ENCODE measurements at places on chromosomes 3 and 15.
A peak's percentile ranks its signal among the peaks of the same experiment; 100 is the strongest.

DNA sequence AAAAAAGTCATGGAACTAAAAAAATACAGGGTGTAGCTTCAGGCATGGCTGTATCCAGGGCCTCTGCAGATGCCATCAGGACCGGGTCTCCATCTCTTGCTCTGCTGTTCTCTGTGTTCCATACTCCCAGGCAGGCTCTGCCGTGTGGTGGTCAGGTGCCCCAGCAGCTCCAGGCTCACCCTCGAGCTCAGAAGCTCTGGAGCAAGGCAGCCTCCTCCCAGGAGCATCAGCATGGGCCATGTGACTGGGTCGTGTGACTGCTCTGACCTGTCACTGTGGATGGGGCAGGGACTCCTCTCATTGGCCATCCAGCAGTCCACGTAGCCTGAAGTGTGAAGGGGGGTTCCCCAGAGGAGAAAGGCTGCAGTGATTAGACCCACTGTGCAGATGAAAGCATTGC is 8.5 kb downstream of the FBLN2 start:
- DNase-seq, result no peak

DNA sequence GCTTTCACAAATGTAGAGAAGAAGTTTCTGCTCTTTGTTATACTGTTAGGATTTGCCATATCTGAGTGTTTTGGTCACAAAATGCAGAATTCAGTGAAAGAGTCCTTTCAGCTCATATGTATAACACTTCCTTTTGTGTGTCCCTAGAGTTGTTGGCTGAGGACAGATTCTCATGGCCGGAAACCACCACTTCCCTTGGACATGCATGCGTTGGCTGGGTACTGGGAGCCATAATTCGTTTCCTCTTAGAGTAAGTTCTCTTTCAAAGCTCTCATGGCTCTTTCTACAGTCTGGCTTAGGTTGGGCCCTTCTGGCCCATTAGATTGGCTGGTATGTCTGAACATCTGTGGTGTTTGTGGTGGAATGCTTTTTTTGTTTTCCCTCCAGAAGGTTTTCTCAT is 298.5 kb downstream of the DIPK2A start:
- no peak for DNase-seq

- no peak for DNase-seq
These were observed 96.5 kb downstream of the ARHGEF26 start for GRCh38 chr3:154217671-154218070.

- no peak for DNase-seq
These were observed 35.8 kb downstream of the MYH15 start for GRCh38 chr3:108474581-108474980.

DNA sequence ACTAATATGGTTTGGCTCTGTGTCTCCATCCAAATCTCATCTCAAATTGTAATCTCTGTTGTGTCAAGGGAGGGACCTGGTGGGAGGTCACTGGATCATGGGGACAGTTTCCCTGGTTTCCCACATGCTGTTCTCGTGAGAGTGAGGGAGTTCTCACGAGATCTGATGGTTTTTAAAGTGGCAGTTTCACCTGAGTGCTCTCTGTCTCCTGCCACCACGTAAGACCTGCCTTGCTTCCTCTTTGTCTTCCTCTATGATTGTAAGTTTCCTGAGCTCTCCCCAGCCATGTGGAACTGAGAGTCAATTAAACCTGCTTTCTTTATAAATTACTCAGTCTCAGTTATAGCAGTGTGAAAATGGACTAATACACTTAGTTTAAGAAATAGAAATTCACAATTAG is 228.9 kb downstream of the CD47 start:
- no peak for DNase-seq

DNA sequence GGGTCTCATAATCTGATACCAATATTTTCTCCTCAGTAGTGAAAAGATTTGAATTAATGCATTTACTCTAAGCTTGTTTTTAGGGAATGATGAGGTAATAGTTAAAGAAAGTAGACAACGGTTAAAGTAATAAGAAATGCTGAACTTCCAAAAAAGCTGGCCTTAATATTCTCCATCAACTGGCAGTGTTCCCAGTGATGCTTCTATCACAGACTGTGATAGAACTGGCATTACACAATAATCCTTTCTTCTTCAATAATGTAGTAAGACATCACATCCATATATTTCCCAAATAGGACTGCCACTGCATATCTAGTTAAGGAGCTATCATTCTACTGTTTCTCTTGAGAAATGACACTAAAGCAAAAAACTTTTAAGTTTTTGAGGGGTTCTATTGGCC is 188.7 kb downstream of the IL5RA start:
- no peak for DNase-seq

DNA sequence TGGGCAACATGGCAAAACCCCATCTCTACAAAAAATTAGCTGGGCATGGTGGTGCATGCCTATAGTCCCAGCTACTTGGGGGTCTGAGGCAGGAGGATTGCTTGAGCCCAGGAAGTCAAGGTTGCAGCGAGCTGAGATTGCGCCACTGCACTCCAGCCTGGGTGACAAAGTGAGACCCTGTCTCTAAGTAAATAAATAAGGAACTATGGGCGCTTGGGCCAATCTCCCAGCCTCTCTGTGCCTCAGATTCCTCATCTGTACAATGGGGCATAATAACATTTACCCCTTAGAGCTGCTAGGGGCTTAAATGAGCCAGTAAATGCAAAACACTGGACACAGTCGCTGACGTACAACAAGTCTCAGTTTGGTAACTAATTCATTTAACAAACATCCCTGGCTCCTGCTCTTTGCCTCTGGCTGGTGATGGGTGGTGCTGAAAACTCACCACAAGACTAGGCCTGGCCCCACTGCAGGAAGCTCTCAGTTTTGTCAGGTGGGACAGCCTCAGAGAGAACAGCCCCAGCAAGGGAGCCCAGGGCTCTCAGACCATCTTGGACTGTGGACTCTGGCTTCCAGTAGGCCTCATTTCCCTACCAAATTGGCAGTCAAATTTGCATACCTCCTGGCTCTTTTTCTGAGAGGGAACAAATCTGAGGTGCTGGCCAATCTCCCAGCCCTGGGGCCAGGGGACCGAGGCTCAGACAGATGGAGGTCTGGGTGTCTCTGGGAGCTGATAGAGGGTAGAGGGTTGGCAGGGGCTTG is 6.4 kb upstream of the TBC1D2B start:
- DNase-seq, result no peak

GRCh38 chr3:132550579-132551305 is 46.3 kb upstream of the ACKR4 start:
- DNase-seq, result no peak

DNA sequence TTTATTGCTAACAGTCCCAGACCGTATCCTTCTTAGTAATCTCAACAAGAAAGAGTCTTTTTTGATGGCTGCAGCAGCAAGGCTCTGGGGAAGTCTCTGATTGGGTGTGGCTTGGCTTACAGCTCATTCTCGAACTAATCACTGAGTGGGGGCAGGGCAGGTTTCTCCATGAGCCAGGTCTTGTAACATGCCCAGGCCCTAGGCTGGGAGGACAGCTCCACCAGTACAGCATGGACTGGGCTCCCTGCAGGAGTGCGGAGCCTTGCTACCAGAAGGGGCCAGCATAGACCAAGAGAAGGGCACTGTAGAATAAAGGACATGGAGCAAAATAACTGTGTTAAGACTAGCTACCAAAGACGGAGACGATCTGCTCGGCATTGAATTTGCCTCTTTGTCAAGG is 7.2 kb downstream of the CD276 start:
- DNase-seq, result no peak

DNA sequence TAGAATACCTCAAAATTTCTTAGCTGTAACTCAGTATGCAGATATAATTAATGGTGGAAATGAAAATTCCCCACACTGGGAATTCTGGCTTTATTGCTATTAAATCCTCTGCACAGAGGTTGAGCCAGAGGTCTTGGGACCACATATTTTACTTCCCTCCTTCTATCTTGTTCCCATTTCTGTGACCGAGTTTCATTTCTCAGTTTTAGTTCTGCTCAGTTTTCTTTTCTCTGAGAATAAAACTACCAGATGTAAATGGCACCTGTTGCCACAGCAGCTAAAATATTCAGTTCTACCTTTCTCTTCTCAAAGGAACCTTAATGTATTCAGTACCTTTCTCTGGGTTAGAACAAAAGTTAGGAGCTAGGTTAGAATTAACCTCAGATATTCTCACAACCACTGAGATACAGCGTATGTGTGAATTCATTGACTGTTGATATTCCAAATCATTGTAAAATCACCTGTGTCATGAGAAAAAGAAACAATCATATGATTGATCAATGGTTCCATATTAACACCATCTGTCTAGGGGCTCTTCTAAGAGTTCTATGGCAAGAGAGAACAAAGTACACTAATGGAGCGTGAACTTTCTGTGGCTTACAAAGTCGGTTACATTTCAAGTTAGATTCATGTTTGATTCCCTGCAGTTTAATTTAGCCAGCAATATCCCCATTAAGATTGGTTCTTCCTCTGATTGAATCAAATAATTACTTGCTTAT is 374.1 kb downstream of the EFHB start:
- DNase-seq, result no peak

GRCh38 chr3:42539871-42540714 is 37.6 kb downstream of the VIPR1 start:
- peak; percentile 52 for DNase-seq

DNA sequence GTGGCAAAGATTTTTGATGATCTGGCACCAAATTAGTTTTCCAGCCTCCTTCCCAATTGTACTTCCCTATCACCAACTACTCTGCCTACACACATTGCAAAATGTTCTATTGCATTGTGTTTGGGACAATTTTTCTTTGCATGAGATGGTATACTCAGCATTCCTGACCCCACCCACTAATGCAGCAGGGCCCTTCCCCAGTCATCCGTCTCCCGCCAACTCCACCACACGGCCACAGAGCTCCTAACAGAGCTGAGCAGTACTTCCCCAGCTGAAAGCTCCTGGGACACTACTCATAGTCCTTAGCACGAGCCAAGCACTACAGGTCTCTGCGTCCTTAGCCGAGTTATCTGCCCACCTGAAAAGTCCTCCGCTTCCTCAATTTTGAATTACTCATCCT is 34.2 kb downstream of the TXNRD3 start:
- DNase-seq, result no peak

GRCh38 chr3:56702490-56703315 is 19.6 kb upstream of the TASOR start:
- peak; percentile 21 for DNase-seq

GRCh38 chr15:87547470-87548181 is 708.9 kb downstream of the NTRK3 start:
- DNase-seq, result no peak

DNA sequence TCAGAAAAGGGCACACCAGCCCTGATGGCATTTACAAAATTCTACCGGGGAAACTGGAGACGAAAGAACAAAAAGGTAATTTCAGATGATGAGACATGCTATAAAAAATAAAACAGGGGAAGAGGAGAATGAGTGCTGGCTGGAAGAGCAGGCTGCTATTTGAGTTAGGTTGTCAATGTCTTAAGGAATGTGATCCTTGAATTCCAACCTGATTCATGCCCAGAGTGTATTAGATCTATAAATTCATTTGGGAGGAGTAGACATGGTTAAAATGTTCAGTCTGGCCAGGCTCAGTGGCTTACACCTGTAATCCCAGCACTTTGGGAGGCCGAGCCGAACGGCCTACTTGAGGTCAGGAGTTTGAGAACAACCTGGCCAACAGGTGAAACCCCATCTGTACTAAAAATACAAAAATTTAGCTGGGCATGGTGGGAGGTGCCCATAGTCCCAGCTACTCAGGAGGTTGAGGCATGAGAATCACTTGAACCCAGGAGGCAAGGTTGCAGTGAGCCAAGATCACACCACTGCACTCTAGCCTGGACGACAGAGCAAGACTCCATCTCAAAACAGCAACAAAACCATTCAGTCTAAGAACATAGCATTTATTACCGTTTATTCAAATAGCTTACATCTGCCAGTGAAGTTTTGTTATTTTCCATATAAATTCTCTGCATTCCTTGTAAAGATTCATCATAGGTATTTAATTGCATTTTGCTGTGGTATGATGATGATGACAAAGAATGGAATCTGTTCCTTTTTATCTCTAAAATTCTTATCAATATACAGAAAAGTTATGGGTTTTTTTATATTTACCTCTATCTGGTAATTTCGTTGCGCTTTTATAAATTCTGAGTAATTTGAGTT is 126.7 kb upstream of the NR2E3 start:
- no peak for DNase-seq

- DNase-seq, result no peak
These were observed 8.4 kb downstream of the GOLM2 start for GRCh38 chr15:44296625-44297524.

DNA sequence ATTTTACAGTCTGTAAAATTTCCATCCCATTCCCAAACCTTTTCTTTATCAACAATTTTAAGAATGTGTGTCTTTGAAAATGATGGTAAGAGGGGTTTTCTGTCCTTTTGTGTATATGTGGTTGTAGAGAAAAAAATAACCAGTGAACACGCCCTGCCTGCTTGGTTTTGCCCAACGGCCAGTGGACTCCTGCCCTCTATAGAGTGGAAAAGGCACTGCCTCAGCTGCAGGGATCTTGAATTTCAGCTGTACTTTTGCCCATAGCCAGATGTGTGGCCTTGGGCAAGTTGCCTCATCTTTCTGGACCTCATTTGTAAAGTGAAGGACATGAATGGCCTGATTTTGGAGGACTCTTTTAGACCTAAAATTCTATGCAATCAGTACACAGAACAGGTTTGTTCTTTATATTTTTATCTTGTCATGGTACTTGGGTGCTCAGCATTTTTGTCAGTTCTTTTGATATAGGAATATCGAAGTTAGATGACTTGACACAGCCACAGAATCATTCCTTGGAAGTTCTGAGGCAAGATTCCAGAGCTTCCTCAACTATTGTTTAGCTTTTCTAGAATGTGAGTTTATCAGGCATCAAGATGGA is 81.0 kb downstream of the CLDN11 start:
- DNase-seq, result no peak

DNA sequence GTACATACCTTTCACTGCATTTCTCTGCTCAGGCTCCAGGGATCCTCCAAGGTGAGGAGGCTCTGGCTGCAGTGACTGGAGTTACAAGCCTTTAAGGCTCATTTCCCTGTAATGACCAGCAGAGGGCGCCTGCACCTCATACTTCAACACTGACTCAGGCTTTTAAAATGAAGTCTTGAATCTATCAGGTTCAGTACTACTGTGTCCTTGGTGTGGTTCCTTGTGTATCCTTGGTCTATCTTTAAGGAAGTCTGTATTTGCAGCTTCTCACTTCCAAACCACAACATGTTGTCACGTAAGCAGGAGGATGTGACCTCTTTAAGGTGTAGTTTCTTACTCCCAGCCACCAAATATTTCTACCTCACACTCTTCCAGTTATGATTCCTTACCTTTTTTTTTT is 122.5 kb upstream of the ZBED2 start:
- DNase-seq, result peak; percentile 60

DNA sequence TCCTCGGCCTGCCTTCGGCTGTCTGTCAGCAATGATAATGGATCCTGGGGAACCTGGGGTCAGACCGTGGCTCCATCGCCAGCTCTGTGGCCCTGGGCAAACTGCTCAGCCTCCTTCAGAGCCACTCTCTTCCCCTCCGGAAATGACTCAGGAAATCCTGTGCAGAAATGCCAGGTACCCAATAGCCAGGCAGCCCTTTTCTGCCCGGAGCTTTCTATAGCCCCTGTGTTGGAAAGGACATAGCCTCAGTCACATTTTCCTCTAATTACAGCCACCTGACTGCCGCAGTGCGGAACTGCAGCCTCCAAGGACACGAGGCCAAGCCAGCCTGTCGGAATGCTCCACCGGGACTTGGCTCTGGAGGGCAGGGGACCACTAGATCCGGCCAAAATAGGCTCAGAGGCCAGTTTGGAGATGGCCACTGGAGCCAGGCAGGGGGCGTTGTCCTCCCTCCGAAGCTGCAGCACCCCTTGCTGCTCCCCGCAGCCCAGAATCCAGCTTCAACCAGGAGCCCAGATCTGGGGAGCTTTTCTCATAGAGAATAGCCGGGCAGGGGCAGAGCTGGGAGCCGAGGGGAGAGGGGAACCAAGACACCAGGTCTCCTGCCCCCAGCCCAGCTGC is 11.6 kb upstream of the ZXDC start:
- no peak for DNase-seq

GRCh38 chr3:49788056-49788455 is 1.7 kb upstream of the IP6K1 start:
- no peak for DNase-seq
